Activated CD4-positive, alpha-beta T cell treated with anti-CD3 and anti-CD28 coated beads, Interleukin-2, amount 50 U/mL, for 1 hour (primary cell): ENCODE measurements at places on chromosomes 5 and 9.
A peak's percentile ranks its signal among the peaks of the same experiment; 100 is the strongest.

DNA sequence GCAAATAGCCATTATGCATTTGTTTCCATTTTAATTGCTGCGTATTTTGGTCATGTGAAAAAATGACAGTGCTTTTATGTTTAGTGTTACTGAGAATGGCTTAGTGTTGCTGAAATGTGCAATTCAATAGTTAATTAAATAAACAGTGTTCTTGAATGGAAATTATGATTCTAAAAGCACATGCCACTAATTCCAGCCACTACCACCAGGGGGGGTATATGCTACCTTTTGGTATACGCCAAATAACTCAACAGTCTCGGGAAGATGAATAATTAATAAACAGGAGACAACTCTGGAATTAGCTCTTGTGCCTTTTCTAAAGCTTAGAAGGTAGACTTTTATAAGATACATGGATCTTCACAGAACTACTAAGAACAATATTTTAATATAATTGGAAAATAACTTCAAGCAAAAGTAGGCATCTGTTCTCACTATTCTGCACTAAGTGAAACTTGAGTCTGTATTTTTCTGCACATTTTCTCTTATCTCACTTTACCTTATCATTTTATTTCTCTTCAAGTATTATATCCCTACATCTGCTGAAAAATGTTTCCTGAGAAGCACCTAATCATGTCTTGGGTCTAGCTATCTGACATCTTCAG is 83.5 kb upstream of the MINAR2 start:
- peak; percentile 26 for DNase-seq

- DNase-seq: no peak
Measured at GRCh38 chr5:133789428-133789827, 177.1 kb upstream of the FSTL4 start.

GRCh38 chr5:151923866-151924476 is 680 bp downstream of the GLRA1 start:
- no peak for DNase-seq

DNA sequence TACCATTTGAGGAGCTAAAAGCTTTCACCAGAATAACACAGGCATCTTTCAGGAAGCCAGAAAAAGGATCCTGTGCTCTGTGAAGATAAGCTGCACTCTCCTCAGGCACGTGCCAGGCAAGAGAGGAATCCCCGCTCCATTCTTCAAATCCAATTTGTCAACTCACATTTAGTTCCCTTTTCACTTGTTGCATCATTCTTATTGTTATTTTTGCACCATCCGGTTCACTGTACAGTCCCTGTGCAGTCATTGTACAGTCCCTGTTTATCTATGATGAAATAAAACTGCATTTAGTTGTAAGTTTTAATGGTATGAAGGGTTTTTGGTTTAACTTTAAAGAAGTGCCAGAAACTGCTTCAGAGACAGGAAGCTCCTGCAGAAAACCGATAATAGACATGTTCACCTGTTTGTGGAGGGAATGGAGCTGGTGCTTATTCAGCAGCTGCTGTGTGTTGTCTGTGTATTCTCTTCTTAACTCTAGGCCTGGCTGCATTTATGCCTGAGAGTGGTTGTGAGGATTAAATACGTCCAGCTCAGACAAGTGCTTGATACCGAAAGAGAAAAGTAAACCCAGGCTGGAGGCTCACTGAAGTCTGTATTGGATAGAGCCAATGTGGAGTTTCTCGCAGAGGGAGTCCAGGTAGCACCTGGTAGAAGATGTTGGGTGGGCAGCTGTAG is 22.4 kb downstream of the IFNW1 start:
- no peak for DNase-seq

DNA sequence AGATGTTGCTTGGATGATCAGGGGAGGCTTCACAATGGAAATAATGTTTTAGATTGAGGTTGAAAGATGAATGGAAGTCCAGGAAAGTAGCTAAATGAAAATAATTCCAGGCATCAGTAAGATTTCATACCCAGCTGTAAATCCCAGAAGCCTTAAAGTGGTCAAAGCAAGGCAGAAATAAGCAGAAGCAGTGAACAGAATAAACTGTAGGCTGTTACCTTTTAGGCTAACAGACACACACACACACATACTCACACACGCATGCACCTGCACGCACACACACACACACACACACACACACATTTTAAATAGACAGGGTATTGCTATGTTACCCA is 175.3 kb downstream of the WDR70 start:
- no peak for DNase-seq

DNA sequence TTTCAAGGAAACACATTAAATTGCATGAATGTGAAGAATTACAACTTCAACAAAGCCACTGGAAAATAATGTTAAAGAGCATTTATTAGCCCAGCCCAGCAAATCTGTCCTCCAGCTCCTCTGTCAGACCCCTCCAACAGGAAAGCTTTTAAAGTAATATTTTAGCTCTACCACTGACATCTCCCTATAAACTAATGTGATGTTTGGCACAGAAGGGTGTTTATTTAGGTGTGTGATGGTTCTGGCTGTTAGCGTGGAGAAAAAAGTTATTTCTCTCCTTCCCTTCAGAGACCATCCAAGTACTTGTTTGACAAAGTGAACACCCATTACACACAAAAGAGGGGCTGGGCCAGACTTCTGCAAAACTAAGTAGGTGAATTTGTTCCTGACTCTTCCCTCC is 111.9 kb upstream of the TARS1 start:
- DNase-seq: no peak

GRCh38 chr9:130629443-130630070 is 34.8 kb upstream of the PRDM12 start:
- no peak for DNase-seq

- no peak for DNase-seq
Measured at GRCh38 chr9:87683751-87684626, 41.9 kb upstream of the CTSL start.

- DNase-seq: no peak
Measured at GRCh38 chr9:28648723-28649122, 1075.4 kb upstream of the C9orf72 start.

DNA sequence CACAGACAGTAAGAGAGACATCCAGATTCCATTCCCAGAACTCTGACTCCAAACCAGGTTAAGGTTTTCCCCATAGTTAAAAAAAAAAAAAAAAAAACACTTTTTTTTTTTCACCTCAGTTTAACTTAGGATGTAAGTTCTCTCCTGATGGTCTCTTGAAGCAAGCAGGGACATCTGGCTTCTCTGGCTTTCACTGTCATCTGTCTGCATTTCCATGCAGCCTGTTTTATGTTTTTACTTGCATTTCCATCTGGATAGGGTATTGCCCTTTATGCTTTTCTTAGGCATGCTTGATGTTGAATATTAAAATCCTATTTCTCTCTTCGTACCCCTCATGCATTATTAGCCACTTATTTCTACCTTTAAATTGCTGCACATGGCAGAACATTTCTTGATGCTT is 135.3 kb upstream of the WWC1 start:
- no peak for DNase-seq

GRCh38 chr9:83649515-83649914 is 26.6 kb downstream of the IDNK start:
- DNase-seq: no peak

GRCh38 chr5:17187011-17187785 is 30.2 kb upstream of the BASP1 start:
- no peak for DNase-seq

DNA sequence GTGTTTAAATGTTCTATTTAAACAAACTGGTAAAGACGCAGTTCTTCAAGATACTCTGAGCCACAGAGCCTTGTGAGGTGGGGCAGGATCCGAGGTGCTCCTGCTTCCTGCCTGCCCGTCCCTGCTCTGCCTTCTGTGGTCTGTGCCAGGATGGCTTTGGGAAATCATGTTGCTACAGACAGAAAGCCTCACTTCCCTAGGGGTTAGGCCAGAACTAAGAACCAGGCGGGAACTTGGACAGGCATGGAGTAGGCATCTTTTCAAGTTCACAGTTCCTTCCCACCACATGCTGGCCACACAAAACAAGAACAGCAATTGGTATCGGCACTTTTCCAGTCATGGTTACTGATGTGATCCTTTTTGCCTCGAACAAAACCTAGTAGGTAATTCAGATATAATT is 67.7 kb upstream of the SPOCK1 start:
- DNase-seq: no peak

GRCh38 chr5:176497852-176498251 is 39.4 kb downstream of the RNF44 start:
- no peak for DNase-seq

GRCh38 chr9:14692470-14693250 is 572 bp downstream of the ZDHHC21 start:
- DNase-seq: peak; percentile 16

DNA sequence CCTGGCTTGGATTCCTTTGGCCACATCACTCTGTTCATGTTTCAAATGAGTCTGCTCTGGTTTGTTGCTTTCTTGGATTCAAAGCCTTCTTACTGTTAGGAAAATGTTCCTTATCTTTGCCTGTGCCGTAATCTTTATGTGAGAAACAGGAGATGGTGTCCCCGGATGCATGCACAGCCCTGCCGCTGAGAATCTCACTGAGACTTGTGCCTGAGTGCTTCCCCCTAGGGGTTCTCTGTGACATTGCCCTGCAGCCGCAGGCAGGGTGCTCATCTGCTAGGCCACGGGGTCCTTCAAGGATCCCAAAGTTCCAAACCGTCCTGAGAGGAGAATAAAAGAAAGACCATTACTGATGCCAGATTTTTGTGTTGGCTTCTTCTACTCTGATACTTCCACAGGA is 81.4 kb upstream of the ANKRD55 start:
- DNase-seq: peak; percentile 43

DNA sequence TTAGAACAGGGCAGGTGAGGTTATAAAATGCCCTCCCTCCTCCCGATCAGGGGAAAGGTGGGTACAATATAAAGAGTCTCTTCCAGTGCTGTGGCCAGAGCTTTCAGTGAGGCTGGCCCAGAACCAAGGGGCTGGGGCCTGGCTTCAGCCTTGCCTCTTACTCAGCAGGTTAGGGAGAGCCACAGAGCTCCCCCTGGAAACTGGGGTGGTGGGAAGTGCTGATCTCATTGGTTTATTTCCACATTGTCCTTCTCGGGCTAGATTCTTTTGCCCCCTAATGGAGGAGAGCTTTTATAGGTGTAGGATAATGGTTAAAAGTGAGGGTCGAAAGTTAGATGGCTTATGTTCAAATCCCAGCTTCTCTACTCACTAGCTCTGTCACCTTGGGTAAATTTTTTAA is 186.7 kb upstream of the TBC1D2 start:
- DNase-seq: no peak

DNA sequence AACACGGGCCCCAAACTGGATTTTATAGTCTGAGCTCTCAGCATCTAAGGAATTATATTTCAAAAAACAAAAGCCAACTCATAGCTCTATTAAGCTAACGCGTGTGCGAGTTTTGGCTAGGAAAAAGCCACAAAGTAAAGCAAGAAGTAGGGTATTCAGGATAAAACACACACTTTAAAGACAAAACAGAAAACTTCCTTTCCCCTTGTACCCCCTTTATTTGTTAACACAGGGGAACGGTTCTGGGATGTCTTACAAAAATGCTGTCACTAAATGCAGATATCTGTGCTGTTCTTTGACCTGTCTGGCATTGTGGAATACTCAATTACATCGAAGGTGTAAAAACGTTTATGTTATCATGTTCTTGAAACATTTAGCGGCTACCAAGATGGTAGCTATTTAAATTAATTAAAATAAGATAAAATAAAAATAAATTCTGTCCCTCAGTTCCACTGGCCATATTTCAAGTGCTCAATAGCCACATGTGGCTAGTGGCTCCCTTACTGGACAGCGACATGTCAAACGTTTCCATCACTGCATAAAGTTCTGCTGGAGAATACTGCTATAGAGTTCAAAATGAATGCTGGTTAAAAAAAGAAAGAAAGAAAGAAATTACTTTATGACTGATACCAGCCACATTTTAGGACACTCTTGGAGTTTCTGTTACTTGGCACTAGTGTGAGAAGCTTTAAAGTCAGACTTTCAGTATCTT is 7.2 kb upstream of the MEF2C start:
- DNase-seq: no peak

DNA sequence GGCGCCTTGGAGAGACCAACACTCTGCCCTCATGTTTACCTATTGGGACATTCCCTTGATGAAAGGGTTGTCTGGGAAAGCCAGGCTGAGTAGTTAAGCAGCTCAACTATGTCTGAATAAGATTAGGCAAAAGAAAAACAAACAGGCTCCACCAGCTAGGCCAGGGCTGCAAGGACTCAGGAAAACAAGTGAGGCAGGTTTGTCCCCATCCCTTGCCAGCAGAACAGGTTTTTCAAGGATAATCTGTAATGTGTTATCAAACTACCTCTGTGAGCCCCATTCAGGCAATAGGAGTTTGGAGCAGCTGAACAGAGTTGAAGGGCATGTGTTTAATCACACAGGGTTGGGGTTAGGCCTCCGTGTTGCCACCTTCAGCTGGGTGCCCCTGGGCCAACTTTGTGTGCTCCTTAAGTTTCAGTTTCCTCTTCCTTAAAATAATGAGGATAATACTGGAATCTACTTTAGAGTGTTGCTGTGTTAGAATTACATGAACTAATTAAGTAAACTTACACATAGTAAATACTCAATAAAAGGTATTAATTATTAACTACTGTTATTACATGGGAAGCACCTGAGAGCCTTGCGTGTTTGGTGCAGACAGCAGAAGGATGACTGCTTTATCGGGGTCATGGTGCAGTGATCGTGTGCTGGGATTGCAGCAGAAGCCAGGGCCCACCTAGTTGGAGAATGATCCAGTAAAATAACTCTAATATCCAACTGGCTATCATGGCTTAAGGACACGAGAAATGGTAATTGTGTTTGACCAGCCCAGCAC is 72.1 kb upstream of the ATP10B start:
- no peak for DNase-seq

GRCh38 chr5:2163940-2164490 is 281.3 kb upstream of the IRX4 start:
- DNase-seq: no peak

DNA sequence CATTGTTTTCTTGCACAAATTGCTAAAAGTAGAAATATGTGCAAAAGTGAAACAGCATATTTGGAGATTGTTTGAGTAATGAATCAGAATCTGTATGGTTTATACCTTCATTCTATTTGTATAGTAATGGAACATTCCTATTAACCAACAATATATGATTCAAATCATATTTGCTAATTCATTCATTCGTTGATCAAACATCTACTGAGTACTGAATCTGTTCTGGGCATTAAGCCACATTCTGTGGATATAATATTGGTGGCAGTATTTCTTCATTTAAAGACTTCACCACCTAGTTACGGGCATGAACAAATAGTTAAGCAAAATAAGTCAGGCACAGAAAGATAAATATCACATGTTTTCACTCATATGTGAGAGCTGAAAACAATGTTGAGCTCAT is 385.7 kb downstream of the MTRR start:
- no peak for DNase-seq

DNA sequence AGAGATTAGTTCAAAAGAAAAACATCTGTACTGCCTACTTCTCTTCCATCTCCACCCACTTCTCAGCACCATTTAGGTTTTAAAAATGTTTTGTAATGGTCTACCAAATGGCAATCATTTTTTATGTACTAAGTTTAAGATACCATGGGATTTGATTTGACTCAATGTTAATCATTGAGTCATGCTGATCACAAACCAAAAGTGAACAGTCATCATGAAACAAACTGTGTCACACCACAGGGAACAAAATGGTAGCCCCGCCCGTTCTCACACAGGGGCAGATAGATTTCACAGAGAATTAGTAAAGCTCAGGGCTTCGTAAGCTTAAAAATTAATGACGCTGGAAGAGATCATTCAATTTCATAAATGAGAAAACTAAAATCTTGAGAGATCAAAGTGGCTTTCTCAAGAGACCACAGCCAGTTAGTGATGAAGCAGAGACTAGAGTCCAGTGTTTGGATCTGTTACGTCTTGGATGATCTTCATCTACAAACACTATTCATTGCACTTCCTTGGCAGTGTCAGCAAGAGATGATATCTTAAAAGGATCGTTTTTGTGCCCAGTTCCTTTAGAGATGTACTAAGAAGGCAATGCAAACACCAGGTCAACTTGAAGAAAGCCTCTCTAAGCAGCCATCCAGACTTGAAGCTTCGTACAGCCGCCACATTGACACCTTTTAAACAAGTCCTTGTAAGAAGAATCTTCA is 33.9 kb upstream of the TRIO start:
- no peak for DNase-seq
